ENCODE measurements at places on chromosomes 16 and 17. TPM values are rescaled to one million over a fixed set of nuclear protein-coding genes. Genes with fewer than 3 reads are reported as not detected.

Gene SLC9A5
- 13.5 TPM for total RNA-seq

Gene CACNA1G
- total RNA-seq: 1.2 TPM

Gene CCL4L2
- not detected for total RNA-seq

Gene CCL13
- not detected for total RNA-seq

Gene CRYBA1
- not detected for total RNA-seq

Gene HES7
- not detected for total RNA-seq

Gene IRX5
- not detected for total RNA-seq

Gene WFIKKN1
- total RNA-seq: not detected

DNA sequence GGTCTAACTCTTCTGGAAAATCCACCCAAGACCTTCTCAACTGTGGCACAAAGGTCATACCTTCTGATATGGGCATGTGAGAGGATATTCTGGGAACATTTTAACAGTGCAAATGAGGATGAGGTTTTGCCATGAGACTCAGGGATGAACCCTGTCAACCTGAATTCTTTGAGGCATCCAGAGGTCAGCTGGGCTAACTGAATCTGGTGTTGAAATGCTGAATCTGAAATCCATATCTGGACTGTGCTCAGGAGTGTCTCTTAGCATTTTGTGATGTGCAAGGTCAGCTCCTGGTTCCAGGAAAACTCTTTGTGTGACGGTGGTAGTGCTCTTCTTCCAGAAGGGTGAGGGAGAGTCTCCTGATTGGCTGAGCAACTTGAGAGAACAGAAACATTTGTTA is 276.0 kb upstream of the SALL1 start:
- no peaks in the 10 kb centered on the region for H3K4me1 ChIP-seq
- no peak overlapping the region for H3K4me3 ChIP-seq
- no peak overlapping the region for H3K27ac ChIP-seq
- no peaks in the 10 kb centered on the region for H3K36me3 ChIP-seq
- no peak for DNase-seq
- no peaks in the 10 kb centered on the region for H3K27me3 ChIP-seq

DNA sequence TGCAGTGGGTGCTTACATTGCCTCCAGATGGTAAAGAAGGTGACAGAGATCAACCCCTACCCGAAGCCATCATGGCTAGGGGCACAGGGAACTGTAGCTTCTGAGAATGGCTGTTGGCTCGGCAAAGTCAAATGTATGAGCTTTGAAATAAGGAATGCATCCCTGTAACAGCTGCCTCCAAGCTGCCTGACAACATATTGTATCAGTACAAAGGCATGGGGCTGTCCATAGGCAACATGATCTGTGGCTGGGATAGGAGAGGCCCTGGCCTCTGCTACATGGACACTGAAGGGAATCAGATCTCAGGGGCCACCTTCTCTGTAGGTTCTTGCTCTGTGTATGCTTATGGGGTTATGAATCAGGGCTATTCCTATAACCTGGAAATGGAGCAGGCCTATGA is 119.2 kb upstream of the NETO2 start:
- H3K27me3 ChIP-seq: no peaks in the 10 kb centered on the region
- no peak overlapping the region for H3K27ac ChIP-seq
- peaks cover 2% of the 10 kb centered on the region for H3K36me3 ChIP-seq

- no peak overlapping the region for H3K4me3 ChIP-seq
- peaks cover 11% of the 10 kb centered on the region for H3K4me1 ChIP-seq
- H3K36me3 ChIP-seq: peaks cover 20% of the 10 kb centered on the region
- no peak for DNase-seq
Measured at GRCh38 chr17:17075125-17075781, 33.0 kb downstream of the MPRIP start.

DNA sequence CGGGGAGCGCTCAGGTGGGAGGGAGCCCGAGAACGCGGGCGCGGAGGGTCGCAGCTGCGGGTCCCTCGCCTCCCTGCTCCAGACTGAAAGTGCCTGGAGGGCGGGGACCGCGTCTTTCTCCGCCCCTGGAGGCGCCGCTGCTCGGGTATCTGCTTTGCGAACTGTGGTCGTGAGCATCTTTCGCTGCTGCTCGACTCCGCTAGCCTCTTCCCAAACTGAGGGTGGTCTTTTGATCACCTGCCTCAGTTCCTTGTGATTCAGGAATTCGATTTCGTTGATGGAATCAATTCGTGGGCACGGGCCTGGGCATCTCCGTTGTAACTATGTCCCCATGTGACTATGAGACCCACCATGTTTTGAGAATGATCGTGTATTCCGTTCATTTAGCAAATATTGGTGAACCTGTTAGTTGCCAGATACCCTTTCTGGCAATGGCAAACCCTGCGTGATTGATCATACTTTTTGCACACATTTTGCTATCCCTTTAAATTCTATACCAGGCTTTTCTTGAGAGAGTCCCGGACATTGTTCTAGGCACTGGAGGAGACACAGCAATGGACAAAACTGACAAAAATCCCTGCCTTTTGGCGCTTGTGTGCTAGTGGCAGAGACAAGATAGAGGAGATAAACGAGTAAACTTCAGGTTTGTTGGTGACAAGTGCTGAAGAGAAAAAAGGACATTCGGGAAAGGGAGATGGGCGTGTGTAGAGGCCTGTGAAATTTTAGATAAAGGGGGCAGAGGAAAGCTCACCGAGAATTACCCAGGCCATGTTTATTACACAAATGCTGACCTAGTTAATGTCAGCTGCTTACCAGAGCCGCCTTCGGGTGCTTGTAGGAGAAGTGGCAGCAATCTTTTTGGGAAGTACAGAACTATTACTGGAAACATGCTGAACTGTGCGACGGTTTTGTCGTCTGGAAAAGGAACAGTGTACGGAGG is 948 bp downstream of the UTP18 start:
- peaks cover 17% of the 10 kb centered on the region for H3K4me1 ChIP-seq
- no peaks in the 10 kb centered on the region for H3K27me3 ChIP-seq
- H3K27ac ChIP-seq: peak overlapping the region; percentile 100

- H3K27me3 ChIP-seq: no peaks in the 10 kb centered on the region
- H3K36me3 ChIP-seq: no peaks in the 10 kb centered on the region
- H3K27ac ChIP-seq: no peak overlapping the region
Measured at GRCh38 chr16:82481455-82481854, 145.3 kb upstream of the CDH13 start.

GRCh38 chr17:57986841-57987580 is 1.0 kb downstream of the VEZF1 start:
- H3K4me1 ChIP-seq: no peaks in the 10 kb centered on the region
- peaks cover 7% of the 10 kb centered on the region for H3K36me3 ChIP-seq
- no peak for DNase-seq
- H3K4me3 ChIP-seq: peak overlapping the region; percentile 84
- H3K27me3 ChIP-seq: no peaks in the 10 kb centered on the region
- peak overlapping the region; percentile 98 for H3K27ac ChIP-seq

GRCh38 chr17:65688307-65688706 is 126.9 kb upstream of the AXIN2 start:
- H3K4me3 ChIP-seq: no peak overlapping the region
- H3K27ac ChIP-seq: no peak overlapping the region
- DNase-seq: no peak

DNA sequence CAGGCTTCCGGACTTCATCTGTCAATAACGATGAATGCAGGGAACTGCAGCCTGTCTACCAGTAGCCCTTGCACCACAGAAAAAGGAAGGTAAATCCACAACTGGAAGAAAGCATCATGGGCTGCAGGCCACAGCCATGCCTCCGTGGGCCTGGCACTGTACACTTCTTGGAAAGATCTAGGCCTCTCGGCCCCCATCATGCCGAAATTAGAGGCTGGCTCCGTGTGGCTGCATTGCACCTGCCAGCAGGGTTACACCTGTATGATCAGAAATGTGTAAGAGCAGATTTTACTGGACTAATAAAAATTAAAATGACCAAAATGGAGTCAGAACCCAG is 52.2 kb downstream of the SDK2 start:
- H3K36me3 ChIP-seq: no peaks in the 10 kb centered on the region
- H3K4me1 ChIP-seq: no peaks in the 10 kb centered on the region
- DNase-seq: no peak
- H3K27me3 ChIP-seq: no peaks in the 10 kb centered on the region

DNA sequence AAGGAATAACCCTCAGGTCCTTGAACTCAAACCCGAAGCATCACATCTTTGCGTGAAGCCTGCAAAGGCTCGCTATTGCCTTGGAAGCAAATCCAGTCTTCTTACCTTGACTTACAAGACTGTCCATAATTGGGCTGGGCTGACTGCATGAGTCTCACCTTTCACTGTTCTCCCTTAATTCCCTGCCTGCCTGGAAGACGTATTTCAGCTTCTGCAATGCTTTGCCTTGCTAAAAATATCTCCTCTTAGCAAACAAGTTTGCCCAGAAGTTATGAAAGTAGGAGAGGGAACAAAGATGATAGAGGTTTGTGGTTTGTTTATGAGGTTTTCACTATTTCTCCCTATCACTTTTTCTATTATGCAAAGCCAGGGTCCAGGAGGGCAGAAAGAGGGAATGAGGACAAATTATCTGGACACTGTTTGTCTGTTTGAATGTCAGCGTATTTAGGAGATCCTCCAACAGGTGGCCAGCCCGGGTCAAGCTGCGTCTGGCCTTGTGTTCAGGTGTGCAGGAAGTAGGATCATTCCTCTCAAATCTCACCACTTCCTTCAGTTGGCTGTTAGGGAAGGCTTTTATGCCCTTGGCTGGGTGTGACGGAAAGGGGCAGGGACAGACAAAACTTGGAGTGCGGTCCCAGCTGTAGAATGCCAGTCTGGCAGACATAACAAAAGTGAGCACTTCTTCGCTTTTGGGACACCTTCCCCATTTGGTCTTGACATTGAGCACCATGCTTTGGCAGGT is 488.9 kb downstream of the CDH13 start:
- H3K4me3 ChIP-seq: no peak overlapping the region
- H3K4me1 ChIP-seq: peaks cover 10% of the 10 kb centered on the region
- no peak for DNase-seq
- no peaks in the 10 kb centered on the region for H3K27me3 ChIP-seq

DNA sequence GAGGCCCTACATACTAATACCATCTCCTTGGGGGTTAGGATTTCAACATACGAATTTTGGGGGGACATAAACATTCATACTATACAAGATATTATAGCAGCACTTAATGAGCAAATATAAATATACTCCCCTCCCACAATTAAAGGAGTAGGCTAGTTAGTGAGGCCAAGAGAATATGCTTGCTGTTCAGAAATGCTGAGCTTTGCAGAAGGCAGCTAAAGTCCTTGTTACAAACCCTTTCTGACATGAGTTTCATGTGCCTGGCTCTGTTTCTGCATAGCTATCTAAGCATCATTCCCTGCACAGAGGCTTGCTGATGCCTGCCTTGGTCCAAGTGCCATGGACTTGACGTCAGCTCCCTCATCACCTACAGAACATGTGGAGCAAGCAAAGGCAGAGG is 73.5 kb downstream of the GP2 start:
- no peaks in the 10 kb centered on the region for H3K4me1 ChIP-seq
- H3K27ac ChIP-seq: no peak overlapping the region
- H3K4me3 ChIP-seq: no peak overlapping the region
- no peaks in the 10 kb centered on the region for H3K36me3 ChIP-seq

GRCh38 chr17:69222707-69223258 is 5.8 kb downstream of the ABCA10 start:
- no peak for DNase-seq
- no peaks in the 10 kb centered on the region for H3K36me3 ChIP-seq

DNA sequence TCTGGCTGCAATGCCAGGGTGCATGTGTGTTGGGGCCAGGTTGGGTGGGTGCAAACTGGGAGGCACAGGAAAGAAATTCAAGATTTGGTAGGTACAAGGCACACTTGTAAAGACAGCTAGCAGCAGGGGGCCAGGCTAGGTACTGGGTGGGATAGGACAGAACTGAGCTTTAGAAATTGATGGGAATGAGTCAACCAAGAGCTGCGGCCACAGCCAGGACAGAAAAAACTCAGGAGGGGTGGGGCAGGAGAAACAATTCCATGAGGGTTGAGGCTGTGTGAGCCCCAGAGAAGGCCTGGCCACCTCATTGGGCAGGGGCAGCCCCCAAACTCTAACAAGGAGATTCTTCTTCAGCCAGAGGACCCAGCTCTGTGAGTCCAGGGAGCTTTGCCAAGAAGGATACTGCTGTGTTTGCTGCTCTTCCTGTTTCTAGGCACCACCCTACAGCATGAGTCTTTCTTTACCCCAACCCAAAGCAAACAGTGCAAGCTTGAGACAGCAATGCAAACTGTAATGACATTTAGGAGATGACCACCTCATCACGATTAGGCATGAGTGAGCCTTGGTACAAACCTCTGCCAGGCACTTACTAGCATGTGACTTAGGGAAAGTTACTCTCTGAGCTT is 21.3 kb upstream of the CCDC182 start:
- no peaks in the 10 kb centered on the region for H3K27me3 ChIP-seq
- H3K27ac ChIP-seq: no peak overlapping the region
- no peaks in the 10 kb centered on the region for H3K36me3 ChIP-seq
- H3K4me1 ChIP-seq: no peaks in the 10 kb centered on the region

DNA sequence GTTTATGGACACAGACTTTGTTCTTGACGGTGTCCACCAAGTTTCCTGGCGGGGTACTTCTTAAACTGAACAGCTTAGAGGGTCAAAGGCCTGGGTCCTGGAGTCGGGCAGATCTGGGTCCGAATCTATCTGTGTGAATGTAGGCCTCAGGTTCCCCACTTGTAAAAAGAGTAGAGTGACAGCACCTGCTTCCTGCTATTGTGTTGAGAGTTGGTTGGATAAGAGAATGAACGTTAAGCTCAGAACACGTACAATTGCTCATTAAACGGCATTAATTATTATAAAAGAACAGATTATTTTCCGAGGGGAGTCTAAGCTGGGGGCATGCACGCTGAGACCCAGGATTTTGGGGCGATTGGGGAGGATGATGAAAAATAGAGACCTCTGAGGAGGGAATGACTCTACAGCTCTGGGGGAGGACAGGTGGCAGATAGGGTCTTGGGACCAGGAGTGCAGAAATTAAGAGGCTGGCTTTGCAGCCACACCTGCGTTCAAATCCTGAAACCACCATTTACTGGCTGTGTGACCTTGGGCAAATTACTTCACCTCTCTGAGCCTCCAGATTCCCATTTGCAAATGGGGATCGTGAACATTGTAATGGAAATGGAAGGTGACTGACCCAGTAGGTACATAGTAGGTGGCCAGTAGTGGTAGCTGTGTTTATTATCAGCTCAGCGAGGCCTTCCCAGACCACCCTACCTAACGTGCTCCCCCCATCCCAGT is 862 bp downstream of the CLEC16A start:
- no peaks in the 10 kb centered on the region for H3K27me3 ChIP-seq
- peaks cover 16% of the 10 kb centered on the region for H3K4me1 ChIP-seq
- no peak for DNase-seq
- H3K27ac ChIP-seq: peak overlapping the region; percentile 85
- H3K4me3 ChIP-seq: peak overlapping the region; percentile 98

- H3K27ac ChIP-seq: no peak overlapping the region
- H3K4me1 ChIP-seq: no peaks in the 10 kb centered on the region
- H3K36me3 ChIP-seq: peaks cover 66% of the 10 kb centered on the region
- H3K27me3 ChIP-seq: no peaks in the 10 kb centered on the region
Measured at GRCh38 chr16:28133666-28134065, 70.2 kb upstream of the GSG1L start.

DNA sequence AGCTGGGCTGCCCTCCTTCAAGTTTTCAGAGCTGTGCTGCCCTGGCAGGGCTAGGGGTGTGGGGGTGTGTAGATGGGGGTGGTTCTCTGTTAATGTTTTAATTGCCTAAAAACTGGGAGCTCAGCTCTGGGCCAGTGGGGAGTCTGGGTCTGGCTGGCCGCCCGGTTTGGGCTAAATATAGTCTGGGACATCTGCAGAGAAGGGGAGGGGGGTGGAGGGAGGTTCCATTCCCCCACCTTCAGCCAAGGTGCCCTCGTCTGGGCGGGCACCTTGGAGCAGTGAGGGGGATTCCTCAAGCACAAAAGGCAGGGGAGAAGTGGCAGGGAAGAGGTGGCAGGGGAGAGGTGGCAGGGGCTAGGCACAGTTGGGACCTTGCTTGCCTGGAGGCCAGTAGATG is 13.0 kb downstream of the RARA start:
- H3K27ac ChIP-seq: peak overlapping the region; percentile 91
- no peak for DNase-seq
- peaks cover 48% of the 10 kb centered on the region for H3K4me1 ChIP-seq
- H3K36me3 ChIP-seq: no peaks in the 10 kb centered on the region
- H3K4me3 ChIP-seq: peak overlapping the region; percentile 86
